ELF-1 (cell line): ENCODE measurements at places on chromosomes 12 and 14.

DNA sequence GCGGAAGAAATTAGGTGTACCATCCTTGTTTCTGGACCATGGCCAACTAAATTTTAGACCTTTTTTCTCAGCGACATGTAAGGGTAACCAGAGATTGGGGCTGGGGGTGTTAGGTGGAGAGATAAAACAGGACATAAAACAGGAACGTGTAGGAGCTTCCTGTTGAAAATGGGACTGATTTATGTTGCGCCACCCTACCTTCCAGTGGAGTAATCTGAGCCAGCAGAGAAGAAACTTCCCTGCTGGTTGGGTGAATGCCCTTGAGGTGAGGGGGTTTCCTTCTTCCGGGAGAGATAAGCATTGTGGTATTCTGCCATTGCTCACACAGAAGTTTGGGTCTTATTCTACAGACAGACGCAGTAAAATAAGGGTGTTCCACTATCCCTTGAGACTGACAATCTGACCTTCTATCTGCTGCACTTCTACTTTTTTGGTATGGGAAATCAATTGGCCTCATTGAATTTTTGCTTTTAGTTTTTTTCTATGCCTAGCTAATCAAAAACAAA is 417.6 kb downstream of the PCNX1 start:
- DNase-seq = peak; percentile 56

- DNase-seq = peak; percentile 83
These were observed at the start of gene ZDHHC22 for GRCh38 chr14:77141214-77142004. Gene ZDHHC22 (minus strand): TSS chr14:77141791. CDS start chr14:77139738, 2,053 bp downstream.

GRCh38 chr14:83021323-83021722 is 1487.7 kb upstream of the SEL1L start:
- no peak for DNase-seq

- DNase-seq = no peak
These were observed 4.8 kb upstream of the SERPINA9 start for GRCh38 chr14:94480809-94481208.

DNA sequence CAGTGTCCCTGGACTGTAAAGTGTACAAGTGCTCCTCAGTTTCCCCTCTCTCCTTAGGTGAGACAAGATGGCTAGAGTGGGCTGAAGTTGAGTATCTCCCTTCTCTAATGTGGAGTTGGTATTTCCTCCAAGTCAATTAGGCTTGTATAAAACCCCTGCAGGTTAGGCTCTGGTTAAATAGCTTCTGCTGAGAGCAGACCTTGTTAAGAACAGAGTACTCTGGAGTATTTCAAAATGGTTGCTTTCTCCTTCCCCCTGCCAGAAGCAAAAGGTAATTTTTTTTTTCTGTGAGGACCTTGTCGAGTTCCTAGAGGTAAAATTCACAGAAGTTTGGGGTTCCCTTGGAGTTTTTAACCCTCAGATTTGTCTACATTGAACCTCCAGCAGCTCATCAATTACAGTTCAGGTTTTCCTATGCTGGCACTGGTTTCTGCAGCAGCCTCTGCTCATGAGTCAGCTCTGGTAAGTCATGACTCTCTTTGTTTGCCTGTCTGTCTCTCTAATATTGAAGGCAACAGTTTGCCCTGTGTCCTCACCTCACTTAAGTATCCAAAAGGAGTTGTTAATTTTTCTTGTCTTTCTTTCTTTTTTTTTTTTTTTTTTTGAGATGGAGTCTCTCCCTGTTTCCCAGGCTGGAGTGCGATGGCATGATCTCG is 27.8 kb upstream of the GLIPR1 start:
- no peak for DNase-seq

DNA sequence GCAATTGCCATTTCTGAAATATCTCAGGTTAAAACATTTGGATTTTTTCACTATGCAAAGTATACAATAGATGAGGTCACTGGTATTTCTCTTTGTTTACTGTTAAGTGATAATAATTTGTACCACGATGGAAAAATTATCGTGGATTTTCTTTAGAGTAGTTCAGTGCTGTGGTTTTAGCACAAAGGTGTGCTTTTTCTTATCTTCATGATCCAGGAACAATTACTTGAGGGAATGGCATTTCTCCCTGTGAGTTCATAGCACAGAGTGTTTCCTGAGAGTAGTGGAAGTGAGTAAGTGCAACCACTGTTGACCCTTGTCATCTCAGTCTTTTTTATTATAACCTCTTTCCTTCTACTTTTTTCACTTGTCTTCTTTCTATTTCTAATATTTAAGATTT is 86.8 kb downstream of the FGD4 start:
- no peak for DNase-seq

GRCh38 chr12:114226241-114226928 is 179.6 kb downstream of the TBX5 start:
- no peak for DNase-seq

GRCh38 chr12:108839018-108839889 is 18.1 kb downstream of the SSH1 start:
- DNase-seq = no peak

DNA sequence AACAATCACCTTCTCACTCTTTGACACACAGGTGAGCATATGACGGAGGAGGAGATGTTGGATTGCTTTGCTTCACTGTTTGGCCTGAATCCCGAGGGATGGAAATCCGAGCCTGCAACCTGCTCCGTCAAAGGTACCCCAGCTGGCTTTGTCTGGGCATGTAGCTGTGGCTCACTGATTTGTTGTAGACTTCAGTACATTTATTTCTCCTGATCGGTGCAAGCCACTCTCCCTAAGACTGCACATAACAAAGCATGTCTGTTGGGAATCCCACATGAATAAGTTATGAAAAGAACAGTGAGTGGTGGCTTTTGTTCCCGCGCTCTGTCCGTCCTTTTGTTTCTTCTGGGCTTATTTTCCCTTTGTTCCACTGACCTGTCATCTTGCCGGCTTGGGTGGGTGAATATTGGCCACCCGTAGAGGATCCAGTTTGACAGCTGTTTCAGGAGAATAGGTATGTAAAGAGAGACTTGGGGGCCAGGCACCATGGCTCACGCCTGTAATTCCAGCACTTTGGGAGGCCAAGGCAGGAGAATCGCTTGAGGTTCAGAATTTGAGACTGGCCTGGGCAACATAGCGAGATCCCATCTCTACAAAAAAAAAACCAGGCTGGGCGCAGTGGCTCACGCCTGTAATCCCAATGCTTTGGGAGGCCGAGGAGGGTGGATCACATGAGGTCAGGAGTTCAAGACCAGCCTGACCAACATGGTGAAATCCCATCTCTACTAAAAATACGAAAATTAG is 20.0 kb upstream of the BCL7A start:
- peak; percentile 66 for DNase-seq

GRCh38 chr12:57836442-57837375 is 9.8 kb downstream of the CTDSP2 start:
- peak; percentile 50 for DNase-seq

- peak; percentile 20 for DNase-seq
These were observed 1.1 kb upstream of the MYH7 start for GRCh38 chr14:23436327-23437132.

GRCh38 chr14:65287264-65288131 is 125.0 kb upstream of the FUT8 start:
- DNase-seq = peak; percentile 59

DNA sequence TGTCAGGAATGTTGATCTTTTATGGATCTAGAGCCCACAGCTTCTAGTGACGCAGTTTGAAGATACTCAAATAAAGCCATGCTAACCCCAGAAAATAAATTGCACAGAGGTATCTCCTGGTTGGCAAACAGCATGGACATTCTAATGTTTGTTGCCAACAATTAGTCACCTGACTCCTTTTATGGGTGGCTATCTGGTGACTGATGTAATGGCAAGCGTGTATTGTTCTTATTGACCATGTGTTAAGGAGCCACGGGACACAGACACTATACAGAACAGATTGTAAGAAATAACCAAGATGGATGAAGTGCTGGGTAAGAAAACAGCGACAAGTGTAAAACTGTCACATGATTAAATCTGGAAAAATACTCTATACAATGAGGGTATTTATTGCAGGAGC is 401.3 kb upstream of the PDE3A start:
- DNase-seq = no peak

- DNase-seq = no peak
These were observed 157.5 kb upstream of the LRIG3 start for GRCh38 chr12:59077575-59078426.

DNA sequence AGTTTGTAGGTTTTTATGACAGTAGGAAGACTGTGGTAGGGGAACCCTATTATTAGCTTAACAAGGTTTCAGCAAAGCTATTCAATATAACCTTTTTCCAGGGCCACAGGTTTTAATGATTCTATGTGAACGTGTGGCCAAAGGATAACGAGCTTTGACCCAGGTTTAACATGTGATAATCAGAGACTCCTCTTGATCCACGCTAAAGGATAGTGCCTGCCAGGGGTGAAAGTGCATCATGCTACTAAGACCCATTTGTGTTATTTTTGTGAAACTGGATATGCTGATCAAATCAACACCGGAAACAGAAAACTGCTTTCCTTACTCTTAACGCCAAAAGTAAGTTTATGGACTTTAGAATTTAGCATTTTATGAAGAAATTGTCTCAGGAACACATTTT is 909 bp upstream of the TAOK3 start:
- DNase-seq = no peak

DNA sequence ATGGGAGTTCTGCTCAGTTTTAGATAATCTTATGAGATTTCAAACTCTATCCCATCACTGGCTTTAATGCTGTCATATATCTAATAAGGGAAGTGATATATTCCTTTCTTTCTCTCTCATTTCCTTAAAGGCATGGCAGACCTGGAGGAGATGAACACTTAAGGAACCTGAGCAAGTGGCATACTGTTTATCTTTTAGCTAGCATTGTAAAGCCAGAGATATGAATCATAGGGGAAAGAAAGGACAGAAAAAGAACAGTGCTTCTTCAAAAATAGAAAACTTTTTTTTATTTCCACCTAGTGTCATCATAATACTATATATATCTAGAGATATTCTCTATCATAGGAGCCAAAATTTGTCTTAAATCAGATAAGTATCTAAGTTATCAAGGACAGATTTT is 68.3 kb upstream of the PSMA6 start:
- no peak for DNase-seq

DNA sequence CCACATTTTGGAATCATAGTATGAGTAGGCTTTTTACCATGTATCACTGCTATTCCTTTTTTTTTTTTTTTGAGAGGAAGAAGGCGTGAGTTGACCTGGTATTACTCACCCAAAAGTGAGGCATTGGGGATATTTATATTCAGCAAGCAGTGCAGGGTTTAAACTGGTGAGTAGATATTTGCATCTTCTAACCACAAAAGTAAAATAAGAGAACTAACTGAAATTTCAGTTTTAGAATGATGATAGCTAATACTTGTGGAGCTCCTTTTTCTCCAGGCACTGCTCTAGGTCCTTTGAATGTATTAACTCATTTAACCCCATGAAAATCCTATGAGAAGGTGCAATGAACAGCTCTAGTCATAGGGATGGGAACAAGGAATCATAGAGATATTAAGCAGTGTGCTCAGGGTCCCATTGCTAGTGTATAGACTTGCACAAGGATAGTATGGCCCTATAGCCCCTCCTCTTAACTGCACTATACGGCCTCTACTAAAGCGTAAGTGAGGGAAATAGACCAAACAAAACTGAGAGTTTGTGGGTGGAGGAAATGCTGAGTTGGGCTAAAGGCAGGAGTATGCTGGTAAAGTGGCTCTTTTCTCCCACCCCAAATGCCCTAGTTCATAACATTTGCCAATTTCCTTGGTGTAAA is 104.3 kb upstream of the MAX start:
- no peak for DNase-seq

- DNase-seq = no peak
These were observed 67.7 kb upstream of the HIF1A start for GRCh38 chr14:61627612-61628011.

- DNase-seq = no peak
These were observed 162.1 kb downstream of the ESRRB start for GRCh38 chr14:76537906-76538647.

GRCh38 chr12:4276524-4277204 is 3.1 kb downstream of the CCND2 start:
- peak; percentile 95 for DNase-seq

GRCh38 chr14:49303946-49304516 is 282.1 kb downstream of the RPS29 start:
- DNase-seq = peak; percentile 41

GRCh38 chr14:95102680-95103044 is 54.7 kb downstream of the DICER1 start:
- no peak for DNase-seq

GRCh38 chr12:47768323-47768811 is 4.7 kb upstream of the SLC48A1 start:
- DNase-seq = peak; percentile 60

GRCh38 chr12:549476-550082 is 89.8 kb downstream of the B4GALNT3 start:
- no peak for DNase-seq

- DNase-seq = peak; percentile 51
These were observed 4.7 kb upstream of the ITGB7 start for GRCh38 chr12:53211476-53212381.

DNA sequence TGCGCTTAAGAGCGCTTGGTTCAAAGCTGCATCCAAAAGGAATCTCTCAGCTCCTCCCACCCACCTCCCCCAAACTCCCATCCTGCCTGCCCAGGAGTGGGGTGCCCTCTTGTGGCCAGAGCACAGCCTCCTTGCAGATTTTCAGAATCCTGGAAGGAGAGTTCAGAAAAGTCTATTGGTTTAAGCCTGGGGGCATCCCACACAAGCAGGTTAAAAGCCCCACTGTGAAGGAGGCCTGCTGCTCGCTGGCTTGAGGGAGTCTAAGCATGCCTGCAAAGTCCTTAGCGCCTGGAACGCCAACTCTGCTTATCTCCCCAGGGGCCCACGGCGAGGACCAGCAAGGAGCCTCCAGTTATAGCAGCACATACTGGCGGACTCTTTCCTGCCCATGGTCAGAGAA is 297.1 kb downstream of the KSR2 start:
- DNase-seq = peak; percentile 86

- no peak for DNase-seq
These were observed 414.8 kb downstream of the SLC6A15 start for GRCh38 chr12:84497819-84498218.

DNA sequence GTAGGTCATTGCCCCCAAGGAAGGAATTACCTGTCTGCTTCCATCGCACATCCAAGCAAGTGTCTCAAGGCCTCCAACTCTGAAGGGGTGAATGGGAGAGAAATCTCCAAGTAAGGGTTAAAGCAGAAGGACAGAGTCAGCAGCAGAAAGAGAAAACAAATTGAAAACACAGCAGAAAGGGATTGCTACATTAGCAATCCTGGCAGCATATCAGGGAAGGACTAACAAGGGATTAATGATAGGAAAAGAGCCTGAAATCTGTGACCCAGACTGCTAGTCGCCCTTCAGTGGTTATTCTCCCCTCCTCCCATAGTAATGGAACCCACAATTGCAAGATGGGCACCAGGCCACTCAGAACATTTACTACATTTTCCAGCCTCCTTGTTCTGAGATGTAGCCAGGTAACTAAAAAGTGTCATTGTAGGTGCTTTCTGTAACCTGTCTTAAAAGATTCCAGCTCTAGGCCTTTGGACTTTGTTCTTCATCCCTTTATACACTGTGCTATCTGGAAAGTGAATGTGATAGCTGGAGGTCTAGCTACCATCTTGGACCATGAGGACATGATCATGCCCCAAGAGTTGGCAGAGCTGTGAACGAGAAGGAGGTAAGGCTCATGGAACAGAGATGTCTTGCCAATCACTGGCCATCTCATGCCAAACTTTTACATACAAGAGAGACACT is 36.0 kb downstream of the MAP3K9 start:
- no peak for DNase-seq
